H9 (cell line): ENCODE measurements at places on chromosomes 12 and 14.

- no peak overlapping the region for H3K4me3 ChIP-seq
- no peak overlapping the region for H3K27ac ChIP-seq
- DNase-seq, result no peak
- H3K4me1 ChIP-seq, result no peaks in the 10 kb centered on the region
- no peaks in the 10 kb centered on the region for H3K27me3 ChIP-seq
Observed at GRCh38 chr12:122276242-122276641, 9.9 kb upstream of the VPS33A start.

GRCh38 chr12:5758347-5758746 lies 186.7 kb downstream of the ANO2 start:
- peaks cover 2% of the 10 kb centered on the region; the same call in 1 of the 2 replicates for H3K36me3 ChIP-seq
- H3K4me1 ChIP-seq, result no peaks in the 10 kb centered on the region
- H3K27ac ChIP-seq, result no peak overlapping the region
- no peak overlapping the region for H3K4me3 ChIP-seq

- no peaks in the 10 kb centered on the region for H3K27me3 ChIP-seq
- H3K27ac ChIP-seq, result no peak overlapping the region
- H3K4me1 ChIP-seq, result no peaks in the 10 kb centered on the region
- H3K36me3 ChIP-seq, result no peaks in the 10 kb centered on the region
- H3K4me3 ChIP-seq, result no peak overlapping the region; the same call in 2 of the 3 replicates
Observed at GRCh38 chr14:99727096-99727870, 43.2 kb downstream of the CYP46A1 start.

DNA sequence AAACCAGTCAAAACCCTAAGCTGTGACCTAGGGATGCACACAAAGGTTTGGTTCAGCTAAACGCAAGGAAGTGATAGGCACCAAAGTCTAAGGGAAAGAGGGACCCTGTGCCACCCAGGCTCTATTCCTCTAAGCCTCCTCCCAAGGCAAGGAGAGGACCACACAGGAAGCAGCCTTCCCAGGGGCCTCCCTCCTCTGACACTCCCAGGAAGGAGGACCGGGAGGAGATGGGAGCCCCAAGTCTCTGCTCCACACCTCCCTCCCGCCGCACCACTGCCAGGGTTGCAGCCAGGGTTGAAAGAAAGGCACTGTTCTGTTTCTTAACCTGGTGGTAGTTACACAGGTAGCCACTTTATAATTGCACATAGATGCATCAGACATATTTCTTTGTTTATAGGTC lies 21.9 kb downstream of the TCHP start:
- no peaks in the 10 kb centered on the region for H3K27me3 ChIP-seq
- peaks cover 18% of the 10 kb centered on the region for H3K36me3 ChIP-seq
- H3K4me1 ChIP-seq, result no peaks in the 10 kb centered on the region
- no peak for DNase-seq

- H3K36me3 ChIP-seq, result no peaks in the 10 kb centered on the region
- DNase-seq, result no peak
- no peaks in the 10 kb centered on the region for H3K27me3 ChIP-seq
- no peak overlapping the region for H3K4me3 ChIP-seq
- no peak overlapping the region for H3K27ac ChIP-seq
Observed at GRCh38 chr12:27550653-27550975, 26.6 kb downstream of the PPFIBP1 start.
